ENCODE measurements at places on chromosomes 16 and 17. TPM values are rescaled to one million over a fixed set of nuclear protein-coding genes. Genes with fewer than 3 reads are reported as not detected.

Gene OR1A1
- total RNA-seq = not detected

DNA sequence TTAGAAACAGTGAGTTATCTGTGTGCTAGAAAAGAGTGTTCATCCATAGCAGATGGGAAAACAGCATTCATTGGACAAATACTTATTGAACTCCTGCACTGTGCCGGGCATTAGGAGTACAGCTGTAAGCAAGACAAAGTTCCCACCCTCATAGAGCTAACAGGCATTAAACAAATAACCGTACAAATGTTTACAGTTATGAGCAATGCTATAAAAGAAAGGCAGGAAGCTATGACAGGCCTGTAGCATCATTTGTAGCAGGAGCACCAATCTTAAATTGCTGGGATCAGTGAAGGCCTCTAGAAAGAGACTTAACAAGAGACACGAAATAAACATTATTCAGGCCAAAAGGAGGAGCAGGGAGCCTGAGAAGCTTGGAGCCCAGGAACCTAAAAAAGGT, 15.6 kb downstream of the SDR42E1 start:
- no peak for DNase-seq
- H3K4me3 ChIP-seq = no peak overlapping the region
- H3K36me3 ChIP-seq = peaks cover 16% of the 10 kb centered on the region
- H3K4me1 ChIP-seq = no peaks in the 10 kb centered on the region
- no peaks in the 10 kb centered on the region for H3K27me3 ChIP-seq
- H3K27ac ChIP-seq = no peak overlapping the region

DNA sequence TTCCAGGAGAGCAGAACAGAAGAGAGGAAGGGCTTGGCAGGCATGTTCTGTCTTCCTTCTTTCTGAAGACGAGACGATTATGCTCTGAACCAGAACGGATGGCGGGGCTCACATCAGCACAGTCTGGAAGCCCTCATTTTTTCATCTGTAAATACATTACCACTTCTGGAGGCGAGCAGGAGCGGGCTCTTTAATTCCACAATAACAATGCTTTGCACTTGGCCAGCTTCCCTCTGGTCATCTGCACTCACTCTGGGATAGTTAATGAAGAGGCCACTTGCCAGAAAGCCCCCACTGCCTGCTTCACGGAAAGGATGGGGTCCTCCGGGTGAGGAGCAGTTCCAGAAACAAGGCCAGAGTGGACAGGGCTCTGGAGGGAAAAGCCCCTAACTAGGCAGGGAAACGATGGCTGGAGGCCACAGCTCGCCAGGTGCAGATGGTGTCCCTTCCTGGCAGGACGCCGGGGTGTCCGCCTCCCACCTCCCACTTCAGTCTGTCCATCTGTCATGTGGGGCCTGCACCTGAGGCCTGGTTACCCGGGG, 13.1 kb upstream of the BCAR1 start:
- H3K27ac ChIP-seq = no peak overlapping the region
- no peak for DNase-seq
- peak overlapping the region; percentile 22 for H3K4me3 ChIP-seq

Gene UNC13D
- total RNA-seq = 133 TPM

GRCh38 chr17:2157081-2157480, 102.2 kb downstream of the HIC1 start:
- H3K4me3 ChIP-seq = no peak overlapping the region
- H3K36me3 ChIP-seq = peaks cover 7% of the 10 kb centered on the region
- H3K27ac ChIP-seq = no peak overlapping the region
- no peak for DNase-seq
- no peaks in the 10 kb centered on the region for H3K27me3 ChIP-seq

Gene GNGT2
- 27.3 TPM for total RNA-seq

DNA sequence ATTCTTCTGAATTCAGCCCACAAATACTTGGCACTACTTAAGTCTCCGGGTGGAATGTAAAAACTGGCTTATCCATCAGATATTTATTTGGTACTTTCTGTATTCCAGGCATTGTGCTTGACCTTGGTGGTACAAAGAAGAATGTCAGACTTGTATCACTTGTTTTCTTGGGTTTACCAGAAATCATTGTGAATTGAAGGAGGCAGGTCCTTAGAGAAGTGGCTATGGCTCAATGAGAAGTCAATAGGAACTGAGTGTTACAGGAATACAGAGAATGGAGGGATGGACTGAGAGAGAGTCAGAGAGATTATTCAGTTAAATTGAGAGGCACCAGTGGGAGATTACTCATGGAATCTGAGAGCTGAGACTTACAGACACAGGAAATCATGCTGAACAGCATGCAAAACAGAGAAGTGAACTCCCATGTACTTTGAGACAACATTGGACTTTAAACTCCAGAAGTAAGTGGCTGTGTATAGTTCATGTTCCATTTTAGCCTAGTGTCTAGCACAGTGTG, 704.1 kb downstream of the CDH11 start:
- no peak overlapping the region for H3K27ac ChIP-seq
- no peaks in the 10 kb centered on the region for H3K27me3 ChIP-seq
- H3K4me3 ChIP-seq = no peak overlapping the region
- no peak for DNase-seq
- no peaks in the 10 kb centered on the region for H3K36me3 ChIP-seq
- no peaks in the 10 kb centered on the region for H3K4me1 ChIP-seq

GRCh38 chr16:82049484-82049883, 14.4 kb downstream of the HSD17B2 start:
- no peaks in the 10 kb centered on the region for H3K4me1 ChIP-seq
- no peak overlapping the region for H3K4me3 ChIP-seq
- H3K27ac ChIP-seq = no peak overlapping the region
- H3K27me3 ChIP-seq = peaks cover 10% of the 10 kb centered on the region

All from activated CD4-positive, alpha-beta T cell treated with anti-CD3 and anti-CD28 coated beads for 36 hours (primary cell).